ENCODE measurements at places on chromosomes 1 and 21.

DNA sequence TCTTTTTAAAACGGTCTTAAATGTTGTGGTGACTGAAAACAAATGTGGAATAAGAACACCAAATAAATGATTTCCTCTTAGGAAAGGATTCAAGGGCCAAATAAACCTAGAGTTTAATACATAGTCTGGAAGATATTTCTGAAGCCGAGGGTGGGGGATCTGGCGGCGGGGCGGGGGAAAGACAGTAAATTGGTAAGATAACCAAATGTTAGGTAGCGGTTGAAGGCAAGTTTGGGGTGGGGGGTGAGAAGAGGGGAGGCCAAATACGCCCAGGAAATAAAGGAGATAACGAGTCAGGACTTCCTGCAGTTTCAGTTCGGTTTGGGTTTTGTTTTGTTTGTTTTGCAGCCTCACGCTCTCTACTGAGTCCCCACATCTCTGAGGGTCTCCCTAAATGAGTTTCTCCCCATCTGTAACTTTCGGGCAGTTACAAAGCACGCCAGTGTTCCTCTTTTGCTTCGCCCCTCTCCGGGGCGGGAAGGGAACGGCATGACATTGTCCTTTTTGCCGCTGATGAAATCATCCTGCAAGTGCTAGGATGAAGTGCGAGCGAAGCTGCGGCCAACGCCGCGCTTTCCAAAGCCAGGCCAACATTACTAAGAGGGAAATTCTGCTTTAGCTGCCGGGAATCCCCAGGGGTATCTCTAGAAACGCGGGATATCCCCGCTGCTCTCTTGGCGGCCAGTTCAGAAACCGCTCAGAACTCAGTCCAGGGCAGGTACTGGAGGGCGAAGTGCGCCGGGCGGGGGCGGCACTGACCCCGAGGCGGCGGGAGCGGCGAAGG is 844 bp downstream of the NIBAN1 start:
- DNase-seq: peak; percentile 14

- no peak for DNase-seq
Measured at GRCh38 chr1:181043025-181043888, 9.5 kb downstream of the MR1 start.

DNA sequence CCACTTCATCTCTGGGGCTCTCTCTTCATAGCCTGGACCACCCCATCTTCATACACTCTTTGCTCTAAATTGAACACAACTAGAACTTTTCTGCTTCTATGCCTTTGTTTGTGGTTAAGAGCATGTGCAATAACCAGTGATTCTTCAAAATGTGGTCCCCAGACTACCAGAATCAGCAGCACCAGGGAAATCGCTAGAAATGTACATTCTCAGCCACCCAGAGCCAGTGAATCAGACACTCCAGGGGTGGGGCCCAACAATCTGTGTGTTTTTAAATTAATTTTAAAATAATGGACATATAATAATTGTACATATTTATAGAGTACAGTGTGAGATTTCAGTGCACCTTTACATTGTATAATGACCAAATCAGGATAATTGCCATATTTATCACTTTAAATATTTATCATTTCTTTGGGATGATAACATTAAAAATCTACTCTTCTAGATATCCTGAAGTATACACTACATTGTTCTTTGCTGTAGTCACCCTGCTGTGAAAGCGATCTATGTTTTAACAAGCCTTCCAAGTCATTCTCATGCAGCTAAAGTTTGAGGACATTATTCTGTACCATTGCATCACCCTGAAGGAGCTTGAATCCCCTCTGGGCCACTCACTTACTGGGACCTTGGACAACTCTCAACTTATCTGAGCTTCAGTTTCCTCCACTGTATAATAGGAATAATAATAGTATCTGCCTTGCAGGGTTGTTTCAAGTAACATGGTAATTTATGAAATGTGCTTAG is 10.8 kb downstream of the GRHL3 start:
- DNase-seq: no peak

DNA sequence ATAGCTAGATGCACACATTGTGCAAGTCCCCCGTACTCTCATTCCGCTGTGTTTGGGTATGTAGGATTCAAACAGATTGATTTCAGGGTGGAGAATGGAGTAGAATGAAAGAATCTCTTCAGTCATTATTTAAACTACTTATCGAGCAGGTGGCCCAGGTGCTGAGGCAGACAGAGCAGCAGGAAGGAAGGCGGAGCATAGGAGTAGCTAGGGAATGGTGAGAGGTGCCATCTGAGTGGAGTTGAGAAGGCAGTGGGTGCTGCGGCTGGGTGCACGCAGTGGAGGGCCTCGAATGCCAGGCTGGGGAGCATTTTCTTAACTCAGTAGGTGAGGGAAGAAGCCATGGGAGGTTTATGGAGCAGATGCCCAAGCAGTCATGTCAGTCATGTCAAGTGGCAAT is 45.2 kb upstream of the CD101 start:
- no peak for DNase-seq

GRCh38 chr1:59926381-59927123 is at the start of gene CYP2J2:
Gene CYP2J2 (minus strand): TSS chr1:59926773. CDS start chr1:59926746, 27 bp downstream.
- peak; percentile 31 for DNase-seq

- no peak for DNase-seq
Measured at GRCh38 chr1:231423648-231424047, 1.6 kb upstream of the EGLN1 start.

DNA sequence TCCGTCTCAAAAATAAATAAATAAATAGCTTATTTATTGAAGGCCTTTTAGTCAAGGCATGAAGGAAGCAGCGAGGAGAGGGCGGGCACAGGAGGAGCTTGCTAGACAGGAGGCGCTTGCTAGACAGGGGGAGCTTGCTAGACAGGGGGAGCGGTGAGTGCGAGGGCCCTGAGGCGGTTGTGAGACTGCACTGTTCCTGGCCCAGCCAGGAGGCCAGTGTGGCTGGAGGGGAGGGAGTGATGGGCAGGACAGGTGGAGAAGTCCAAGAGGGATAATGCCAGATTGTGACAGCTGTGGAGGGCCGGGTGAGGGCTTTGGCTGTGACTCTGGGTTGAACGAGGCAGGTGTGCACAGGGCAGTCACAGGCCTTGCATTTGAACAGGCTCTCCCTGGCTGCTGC is 18.2 kb downstream of the KIF17 start:
- DNase-seq: no peak

- DNase-seq: no peak
Measured at GRCh38 chr1:96388421-96389310, 332.9 kb upstream of the PTBP2 start.

DNA sequence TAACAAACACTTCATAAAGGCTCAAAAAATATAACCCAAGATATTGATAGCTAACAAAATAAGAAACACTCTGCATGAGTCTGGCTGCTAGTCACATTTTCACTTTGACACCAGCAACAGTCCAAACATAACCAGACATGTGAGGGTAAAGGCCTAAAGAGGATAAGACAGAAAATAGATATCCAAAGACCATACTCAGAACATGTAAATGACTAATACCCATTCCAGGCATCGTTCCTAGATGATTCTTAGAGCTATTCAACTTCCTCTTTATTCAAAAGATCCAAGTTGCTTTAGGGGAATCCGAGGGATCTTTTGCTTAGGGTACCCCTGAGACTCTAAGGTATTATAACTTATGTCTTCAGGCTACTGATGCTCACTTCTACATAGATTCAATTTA is 5.1 kb downstream of the COL24A1 start:
- no peak for DNase-seq

GRCh38 chr1:156667968-156668709 is 9.1 kb downstream of the NES start:
- DNase-seq: no peak

GRCh38 chr1:228340686-228341449 is 65.8 kb downstream of the TRIM11 start:
- no peak for DNase-seq

DNA sequence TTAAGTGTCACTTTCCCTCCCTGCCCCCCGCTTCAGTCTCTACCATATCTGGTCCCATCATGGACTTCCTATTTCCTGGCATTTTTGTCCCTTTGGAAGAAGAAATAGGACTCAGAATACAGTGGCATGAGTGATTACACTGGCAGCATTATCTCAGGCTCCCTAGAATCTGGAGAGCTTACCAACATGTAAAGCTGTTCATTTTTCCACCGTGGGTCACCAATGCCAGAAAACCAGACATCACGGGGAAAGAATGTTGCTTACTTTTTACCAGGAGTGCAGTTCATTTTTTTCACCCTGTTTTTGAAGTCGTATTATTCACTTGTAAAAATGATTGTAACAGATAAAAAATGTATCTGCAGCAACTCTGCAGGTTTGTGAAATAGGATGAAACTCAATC is 44.8 kb downstream of the BACH1 start:
- DNase-seq: no peak

DNA sequence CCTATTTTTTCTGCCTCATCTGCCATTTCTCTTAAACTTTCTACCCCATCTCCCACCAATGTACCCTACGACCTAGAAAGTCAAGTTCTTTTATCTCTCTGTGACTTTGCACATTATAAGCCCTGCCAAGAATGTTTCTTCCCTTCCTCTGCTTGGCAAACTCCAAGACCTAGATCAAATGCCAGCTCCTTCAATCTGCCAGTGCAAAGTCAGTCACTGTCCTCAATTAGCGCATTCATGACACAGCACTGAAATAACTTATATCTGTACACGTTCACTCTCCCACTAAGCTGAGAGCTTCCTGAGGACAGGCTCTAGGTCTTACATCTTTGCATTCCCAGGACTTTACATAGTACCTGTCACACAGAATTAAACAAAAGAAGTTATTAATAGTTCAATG is 21.4 kb upstream of the LSM10 start:
- DNase-seq: no peak

DNA sequence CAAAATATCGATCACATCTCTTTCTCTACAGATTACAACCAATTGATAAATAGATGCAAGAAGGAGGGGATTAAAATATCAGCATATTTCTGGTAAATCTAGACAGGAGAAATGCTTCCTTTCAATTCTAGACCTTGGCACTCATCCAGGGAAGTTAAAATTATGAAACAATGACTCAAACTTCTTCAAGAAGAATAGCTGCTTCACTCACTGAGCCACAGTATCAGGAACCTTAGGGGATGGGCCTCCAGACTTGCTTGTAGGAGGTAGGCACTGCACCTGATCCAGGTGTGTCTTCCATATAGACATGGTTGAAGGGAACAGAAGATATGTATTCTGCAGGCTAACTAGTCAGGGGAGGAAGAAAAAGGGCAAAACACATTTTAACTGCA is 9.8 kb downstream of the SLAMF7 start:
- DNase-seq: no peak

- no peak for DNase-seq
Measured at GRCh38 chr1:224769452-224770335, 153.6 kb downstream of the CNIH3 start.

- peak; percentile 53 for DNase-seq
Measured at GRCh38 chr1:30707412-30708360, 15.7 kb downstream of the MATN1 start.

DNA sequence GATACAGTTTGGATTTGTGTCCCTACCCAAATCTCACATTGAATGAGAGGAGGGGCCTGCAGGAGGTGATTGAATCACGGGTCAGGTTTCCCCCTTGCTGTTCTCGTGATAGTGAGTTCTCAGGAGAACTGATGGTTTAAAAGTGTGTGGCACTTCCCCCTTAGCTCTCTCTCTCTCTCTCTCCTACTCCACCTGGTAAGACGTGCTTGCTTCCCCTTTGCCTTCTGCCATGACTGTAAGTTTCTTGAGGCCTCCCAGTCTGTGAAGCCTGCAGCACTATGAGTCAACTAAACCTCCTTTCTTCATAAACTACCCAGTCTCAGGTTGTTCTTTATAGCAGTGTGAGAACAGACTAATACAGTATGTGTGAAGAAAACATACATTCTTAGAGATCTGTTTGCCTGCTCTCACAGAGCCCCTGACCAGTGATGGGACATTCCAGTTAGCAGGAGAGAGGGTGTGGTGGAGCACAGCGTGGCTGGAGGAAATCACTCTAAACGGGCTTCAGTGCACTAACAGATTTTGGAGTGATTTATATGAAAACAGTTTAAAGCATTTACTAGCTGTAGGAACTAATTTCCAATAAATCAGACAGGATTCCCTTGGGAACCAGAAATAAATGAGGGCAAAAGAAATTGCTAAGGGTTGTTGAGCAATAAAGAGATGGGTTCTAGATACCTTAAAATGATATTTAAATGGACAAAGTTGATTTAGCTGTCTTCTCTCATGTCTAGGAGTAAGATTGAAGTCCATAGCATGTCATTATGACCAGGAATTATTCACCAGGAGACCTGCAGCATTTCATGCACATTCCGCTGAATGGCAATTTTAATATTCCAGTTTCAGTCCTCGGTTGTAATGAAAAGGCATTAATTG is 411.0 kb downstream of the CAMTA1 start:
- DNase-seq: no peak

GRCh38 chr1:56097713-56098112 is 481.6 kb downstream of the PLPP3 start:
- peak; percentile 45 for DNase-seq

GRCh38 chr1:115874904-115875303 is 34.0 kb upstream of the NHLH2 start:
- DNase-seq: no peak

DNA sequence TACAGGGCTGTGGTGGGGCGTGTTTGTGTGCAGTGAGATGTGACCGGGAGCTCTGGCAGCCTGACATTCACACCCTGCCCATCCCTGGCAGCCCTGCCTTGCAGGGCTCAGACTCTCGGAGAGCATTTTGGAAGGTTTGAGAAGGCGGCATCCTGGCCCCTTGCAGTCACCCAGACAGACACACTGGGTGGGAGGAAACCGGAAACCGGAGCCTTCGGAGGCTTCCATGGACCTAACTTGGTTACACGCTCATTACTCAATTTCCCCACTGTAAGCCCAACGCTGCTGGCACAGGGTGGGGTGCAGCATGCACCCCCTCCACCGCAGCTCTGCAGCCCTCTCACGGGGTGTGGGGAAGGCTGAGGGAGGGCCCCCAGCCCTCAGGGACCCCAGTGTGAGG is 22.2 kb upstream of the RSPO1 start:
- no peak for DNase-seq

GRCh38 chr1:166738873-166739272 is 100.4 kb upstream of the POGK start:
- no peak for DNase-seq

- no peak for DNase-seq
Measured at GRCh38 chr1:22635436-22635835, 992 bp upstream of the C1QA start.

DNA sequence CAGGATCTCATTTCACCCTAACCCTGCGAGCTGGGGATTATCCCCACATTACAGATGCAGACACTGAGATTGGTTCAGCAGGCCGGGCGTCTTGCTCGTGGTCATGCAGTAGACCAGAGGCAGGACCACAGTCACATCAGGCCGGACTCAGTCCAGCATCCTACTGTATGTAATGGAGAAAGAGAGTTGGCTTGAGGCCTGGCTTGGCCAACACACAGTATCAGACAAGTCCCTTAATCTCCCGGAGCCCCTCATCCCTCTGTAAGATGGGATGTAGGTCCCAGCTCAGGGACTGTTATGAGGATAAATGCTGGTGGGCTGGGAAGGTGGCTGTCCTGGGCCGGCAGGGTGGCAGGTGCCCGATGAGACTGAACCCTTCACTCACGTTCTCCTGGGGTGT is 66.1 kb upstream of the ACTL8 start:
- no peak for DNase-seq

DNA sequence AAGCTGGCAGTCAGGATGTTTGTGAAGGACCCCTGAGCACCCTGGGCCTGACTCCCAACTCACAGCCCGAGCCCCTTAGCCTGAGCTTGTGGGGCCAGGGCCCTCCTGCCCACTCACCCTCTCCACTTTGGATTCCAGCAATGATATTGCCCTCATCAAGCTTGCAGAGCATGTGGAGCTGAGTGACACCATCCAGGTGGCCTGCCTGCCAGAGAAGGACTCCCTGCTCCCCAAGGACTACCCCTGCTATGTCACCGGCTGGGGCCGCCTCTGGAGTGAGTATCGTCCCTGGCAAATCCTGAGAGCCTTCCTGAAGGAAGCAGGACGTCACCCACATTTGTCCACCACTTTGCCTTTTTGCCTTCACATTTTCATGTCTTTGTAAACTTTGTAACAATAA is 5.0 kb downstream of the CTRC start:
- no peak for DNase-seq
